Breast epithelium (tissue), 4 donors: ENCODE measurements at places on chromosomes 2 and 18.
A peak's percentile ranks its signal among the peaks of the same experiment; 100 is the strongest.

DNA sequence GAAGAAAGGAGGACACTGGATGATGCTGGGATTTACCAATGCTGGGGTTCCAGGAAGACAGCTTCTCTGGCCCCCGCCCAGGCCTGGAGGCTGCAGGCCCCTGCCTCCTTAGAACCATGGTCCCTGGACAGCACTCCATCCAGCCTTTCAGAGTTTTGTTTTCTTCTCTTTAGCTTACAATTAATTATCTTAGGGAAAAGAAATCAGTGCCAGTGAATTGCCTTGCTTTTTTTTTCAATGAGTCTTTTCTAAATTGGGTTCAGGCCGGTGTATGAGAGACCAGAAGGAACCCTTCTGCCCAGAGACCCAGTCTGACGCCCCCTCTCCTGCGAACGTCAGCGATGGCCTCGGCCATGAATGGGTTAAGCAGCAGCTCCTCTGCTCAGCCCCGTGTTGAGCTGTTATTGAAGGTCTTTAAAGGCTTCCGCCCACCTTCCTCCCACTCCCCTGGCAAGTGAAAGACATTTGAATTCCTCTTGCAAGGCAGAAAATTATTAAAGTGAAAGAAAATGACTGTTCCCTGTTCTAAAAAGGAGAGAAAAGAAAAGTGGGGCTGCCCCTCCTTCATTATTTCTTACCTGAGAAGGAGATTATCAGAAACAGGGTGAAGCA, 65.7 kb upstream of the CHMP1B start:
- DNase-seq, result no peak

GRCh38 chr18:36675076-36675475, 153.7 kb downstream of the TPGS2 start:
- no peak for DNase-seq

- no peak for DNase-seq
These were observed 8.5 kb upstream of the SP140L start for GRCh38 chr2:230318190-230319121.

GRCh38 chr2:225532096-225532495, 132.6 kb downstream of the NYAP2 start:
- DNase-seq, result no peak

DNA sequence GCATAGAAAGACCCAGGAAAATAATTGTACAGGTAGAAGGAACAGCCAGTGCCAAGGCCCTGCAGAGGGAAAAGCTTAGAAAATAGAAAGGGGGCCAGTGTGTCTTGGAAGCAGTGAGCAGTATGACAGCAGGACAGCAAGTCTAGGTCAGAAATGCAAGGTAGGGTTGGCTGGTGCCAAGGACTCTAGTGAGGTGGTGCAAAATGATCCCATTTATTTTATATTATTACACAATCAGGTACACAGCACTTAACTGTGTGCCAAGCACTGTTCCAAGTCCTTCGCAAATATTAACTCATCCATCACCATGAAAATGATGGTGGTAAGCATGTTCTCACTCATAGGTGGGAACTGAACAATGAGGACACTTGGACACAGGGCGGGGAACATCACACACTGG, 100.0 kb downstream of the AQP4 start:
- no peak for DNase-seq

DNA sequence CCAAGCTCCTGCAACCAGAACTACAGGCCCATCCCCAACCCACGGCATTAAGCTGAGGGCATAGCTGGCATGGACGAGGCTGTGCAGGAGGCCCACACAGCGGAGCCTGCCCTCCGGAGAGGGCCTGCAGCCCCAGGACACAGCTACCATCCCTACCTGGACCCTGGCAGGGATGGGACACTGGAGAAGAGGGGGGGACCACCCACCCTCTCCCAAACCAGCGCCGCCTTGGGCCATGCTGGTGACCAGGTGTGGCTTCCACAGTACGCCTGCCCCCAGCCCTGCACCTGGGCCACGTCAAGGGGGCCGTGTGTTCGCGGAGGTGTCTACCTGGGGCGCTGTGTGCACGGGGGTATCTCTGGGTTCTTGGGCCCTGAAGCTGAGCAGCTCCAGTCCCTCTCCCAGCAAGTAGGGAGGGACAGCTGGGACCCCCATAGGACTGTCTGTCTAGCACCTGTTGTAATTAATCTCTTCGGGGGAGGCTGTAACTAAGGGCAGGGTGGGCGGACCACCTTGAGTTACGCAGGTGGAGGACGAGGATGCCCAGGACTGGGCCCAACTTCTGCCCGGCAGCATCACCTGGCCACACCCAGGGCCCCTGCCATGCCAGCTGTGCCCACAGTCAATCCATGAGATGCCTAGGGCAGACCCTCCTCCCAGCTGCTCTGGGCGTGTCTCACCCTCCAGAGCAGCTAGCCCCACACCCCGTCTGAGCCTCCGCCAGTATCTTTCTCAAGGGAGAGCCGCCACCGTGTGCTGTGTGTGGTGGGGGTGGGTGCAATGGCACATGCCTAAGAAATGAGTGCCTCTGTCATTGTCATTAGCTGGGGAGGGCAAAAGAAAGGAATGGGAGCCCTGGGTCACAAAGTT, 18.3 kb downstream of the HS6ST1 start:
- DNase-seq, result no peak

DNA sequence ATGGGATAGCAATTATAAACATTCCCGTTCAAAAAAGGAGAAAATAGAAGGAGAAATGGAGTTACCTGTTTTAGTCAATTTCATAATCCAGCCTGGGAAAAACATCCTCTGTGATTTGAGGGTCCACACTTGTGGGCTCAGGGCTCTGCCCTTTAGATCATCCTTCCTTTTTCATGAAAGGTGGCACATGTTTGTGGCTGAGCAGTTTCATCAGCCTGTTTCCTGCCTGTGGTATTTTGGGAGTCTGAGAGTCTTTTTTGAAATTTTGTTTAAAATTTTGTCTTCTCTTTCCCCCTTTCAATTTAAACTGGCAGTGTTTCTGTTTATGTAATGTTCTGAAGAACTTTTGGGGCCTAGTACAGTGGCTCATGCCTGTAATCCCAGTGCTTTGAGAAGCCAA, 84.0 kb downstream of the KIAA1328 start:
- no peak for DNase-seq

DNA sequence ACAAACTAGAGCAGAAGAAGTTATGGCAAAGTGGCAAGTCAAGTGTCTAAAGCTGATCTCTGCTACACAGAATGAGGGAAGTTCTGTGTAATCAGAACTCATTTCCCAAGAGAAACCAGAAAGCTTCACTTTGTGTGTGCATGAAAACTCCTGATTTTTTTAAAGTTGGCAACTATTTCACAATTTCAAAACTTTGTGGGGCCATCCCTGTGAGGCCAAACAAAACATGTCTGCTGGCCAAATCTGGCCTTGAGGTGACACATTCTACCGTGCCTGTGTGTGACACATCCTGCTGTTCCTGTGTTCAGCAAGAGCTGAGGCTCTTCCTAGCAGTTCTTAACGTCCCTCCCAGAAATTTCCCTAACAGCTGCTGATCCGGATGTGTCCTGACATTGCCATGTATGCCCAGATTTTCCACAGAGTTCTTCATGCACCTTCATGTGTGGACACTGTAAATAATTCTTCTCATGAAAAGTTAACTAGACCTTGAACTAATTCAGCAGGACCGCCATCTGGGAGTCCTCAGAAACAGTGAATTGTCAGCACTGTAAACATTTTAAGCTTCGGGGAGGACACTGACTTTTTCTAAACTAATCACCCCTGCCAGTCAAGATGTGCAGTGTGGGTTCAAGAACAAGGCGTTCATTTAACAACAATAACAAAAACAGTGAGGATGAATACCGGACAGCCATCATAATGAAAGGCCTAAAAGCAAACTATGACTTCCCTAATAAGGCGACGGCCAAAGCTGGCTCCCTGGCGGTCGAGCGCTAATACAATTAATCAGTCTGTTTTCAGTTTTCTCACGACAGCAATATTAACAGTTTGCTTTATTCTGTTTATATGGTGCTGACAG, 99.0 kb downstream of the PLEKHM3 start:
- DNase-seq, result no peak

DNA sequence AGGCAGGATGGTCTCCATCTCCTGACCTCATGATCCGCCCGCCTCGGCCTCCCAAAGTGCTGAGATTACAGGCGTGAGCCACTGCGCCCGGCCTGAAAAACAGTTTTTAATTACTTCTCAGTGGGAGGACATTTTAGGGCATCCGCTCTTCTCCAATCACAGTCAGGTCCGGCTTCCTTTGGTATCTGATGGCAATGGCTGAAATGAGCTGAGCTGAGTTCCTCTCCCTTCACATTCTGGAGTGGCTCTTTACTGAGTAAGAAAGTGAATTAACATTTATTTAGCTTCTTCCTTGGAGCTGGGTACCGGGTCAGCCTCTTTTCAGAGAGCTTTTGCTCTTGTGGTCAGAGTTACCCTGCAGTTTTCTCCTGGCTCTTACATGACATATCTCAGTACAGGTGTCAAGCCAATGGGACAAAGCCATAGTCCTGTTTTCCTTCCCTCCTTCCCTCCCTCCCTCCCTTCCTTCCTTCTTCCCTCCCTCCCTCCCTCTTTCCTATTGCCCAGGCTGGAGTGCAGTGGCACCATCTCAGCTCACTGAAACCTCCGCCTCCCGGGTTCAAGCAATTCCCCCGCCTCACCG, 1.1 kb upstream of the TTC27 start:
- DNase-seq, result no peak

- peak; percentile 5 for DNase-seq
These were observed 138.4 kb upstream of the HDAC4 start for GRCh38 chr2:239539083-239539775.

DNA sequence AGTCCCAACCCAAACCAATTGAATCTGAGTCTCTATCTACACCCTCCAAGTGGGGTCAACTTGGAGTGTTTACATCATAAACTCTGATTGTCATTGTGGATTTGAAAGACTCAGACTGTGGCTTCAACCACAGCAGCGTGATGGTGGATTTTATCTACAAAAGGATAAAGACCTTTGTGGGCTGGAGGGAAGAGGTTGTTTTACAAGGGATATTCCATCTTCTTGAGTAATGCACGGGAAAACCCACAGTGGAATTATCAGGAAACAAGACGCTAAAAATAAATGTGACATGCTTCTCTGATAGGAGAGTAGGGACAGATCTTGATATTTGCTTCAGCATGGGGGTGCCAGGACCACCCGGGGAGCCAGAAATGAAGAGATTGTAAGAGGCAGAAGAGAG, 93.5 kb downstream of the LPIN1 start:
- no peak for DNase-seq

- DNase-seq, result no peak
These were observed 139.9 kb upstream of the LTBP1 start for GRCh38 chr2:32806857-32807256.

DNA sequence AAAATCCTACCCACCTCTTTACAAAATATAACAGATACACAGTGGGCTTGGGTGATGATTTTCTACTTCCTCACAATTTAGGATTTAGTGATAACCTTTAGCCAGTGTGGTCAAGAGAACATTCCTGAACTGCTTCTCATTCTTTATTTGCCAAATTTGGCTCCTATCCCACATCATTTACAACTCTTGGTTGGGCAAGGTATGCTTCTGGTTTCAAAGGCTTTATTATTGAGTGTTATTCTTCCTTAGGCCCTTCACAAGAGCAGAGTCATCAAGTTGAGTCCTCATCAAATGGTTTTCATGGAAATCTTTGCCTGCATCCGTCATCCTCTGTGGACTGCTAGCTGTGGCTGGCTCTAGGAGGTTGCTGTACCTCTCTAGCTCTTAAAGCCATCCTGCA, 472.0 kb upstream of the ETAA1 start:
- DNase-seq, result no peak

DNA sequence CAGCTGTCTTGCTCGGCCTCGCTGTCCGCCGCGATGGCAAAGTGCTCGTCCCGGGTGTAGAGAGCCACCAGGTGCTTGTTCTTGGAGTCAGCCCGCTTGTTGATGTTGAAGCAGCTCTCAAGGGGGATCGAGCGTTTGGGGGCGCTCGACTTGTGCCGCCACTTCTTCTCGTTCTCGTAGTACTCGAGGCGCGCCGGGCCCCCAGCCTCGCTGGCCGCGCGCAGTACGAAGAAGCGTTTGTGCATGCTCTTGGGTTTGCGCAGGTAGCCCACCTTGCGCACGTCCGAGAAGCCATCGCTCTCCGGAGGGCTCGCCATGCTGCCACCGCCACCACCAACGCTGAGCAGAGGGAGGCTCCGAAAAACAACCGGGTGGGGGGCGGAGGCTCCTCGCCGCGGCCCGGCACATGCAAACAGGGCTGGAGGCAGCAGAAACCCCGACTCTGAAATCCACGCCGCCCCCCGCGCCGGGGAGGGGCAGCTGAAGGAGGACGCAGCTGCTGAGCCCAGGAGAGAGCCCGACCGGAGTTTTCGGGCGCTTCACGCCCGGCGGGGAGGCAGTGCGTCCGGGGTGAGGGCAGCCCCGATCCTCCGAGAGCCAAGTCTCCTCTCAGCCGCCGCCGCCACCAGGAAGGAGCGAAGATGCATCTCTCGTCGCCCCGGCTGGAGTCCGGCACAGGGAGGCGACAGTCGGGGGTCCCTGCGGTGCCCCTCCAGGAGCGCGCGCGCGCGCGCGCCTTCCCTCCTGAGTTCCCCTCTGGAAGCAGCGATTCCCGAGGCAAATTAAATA, 1.0 kb downstream of the IRS1 start:
- DNase-seq, result peak; percentile 46

GRCh38 chr18:45775241-45775676, 50.2 kb upstream of the SIGLEC15 start:
- peak; percentile 41 for DNase-seq

- DNase-seq, result no peak
These were observed 774.2 kb upstream of the FSHR start for GRCh38 chr2:49928551-49928950.

GRCh38 chr18:58288921-58289797, 245.1 kb downstream of the NEDD4L start:
- no peak for DNase-seq

GRCh38 chr2:159604159-159604558, 12.2 kb downstream of the BAZ2B start:
- DNase-seq, result no peak

- no peak for DNase-seq
These were observed 88.1 kb upstream of the SEC11C start for GRCh38 chr18:59051470-59052165.

DNA sequence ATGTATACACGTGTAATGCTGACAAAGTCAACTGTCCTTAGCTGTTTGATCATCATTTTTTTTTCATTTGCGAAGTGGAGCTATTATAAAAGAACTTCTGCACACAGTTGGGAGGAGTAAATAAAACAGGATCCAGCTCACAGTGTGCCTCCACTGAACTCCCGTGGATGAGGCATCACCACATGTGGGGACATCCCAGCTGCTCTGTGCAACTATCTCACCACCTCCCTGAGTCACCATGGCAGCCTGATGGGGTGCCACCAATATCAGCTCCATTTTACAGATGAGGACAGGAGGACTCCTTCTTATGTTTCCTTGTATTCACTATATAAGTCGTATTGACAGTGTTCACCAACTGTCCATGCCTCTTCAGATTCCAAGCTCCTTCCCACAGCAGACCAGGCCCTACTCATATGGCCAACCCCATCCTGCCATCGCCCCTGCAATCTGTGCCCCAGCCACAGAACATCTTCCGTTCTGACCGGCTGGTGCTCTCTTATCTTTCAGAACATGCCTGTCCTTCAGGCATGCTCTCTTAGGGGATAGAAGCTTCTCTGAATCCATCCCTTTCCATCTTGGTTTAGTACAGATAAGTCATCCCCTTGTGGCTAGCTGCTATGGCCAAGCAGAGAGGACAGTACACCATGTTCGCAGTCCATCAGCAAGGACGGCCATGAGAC, 288.1 kb downstream of the RNF144A start:
- no peak for DNase-seq
